ENCODE measurements at places on chromosomes 3 and 15. TPM values are rescaled to one million over a fixed set of nuclear protein-coding genes. Genes with fewer than 3 reads are reported as not detected.

Gene ARGFX
- not detected for polyA plus RNA-seq

Gene CNTN3
- polyA plus RNA-seq: 3.3 TPM

DNA sequence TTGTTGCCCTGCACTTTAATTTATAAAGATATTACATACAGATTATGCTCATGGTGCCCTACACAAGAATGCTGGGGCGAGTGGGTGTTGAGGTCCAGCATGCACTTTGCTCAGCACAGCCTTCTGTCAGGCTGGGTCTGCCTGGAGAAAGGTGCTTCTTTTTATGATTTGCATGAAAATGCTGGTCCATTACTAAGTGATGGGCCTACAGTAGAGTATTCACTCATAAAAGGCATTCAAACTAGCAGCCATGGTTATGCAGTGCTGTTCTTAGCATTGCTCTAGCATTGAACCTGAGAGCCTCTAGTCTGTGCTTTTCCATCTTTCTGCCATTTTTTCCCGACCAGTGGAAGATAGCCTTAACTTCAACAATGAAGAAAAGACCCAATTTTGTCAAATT is 12.3 kb downstream of the LNP1 start:
- no peak for DNase-seq

DNA sequence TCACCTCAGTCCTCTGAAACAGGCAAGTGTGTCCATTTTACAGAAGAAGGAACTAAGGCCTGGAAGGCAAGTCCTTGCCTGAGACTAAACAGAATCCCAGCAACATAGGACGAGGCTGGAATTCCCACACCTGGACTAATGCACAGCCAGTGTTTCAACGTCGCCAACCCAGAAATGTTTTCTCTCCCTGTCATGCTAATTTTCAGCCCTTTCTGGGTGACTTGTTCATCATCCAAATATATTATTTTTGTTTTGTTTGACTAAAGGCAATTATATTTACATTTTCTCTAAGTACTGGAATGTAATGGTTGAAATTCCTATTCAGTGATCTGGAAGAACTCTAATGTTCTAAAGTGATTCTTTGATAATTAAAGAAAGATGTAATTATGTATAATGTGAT is 51.8 kb downstream of the BTD start:
- DNase-seq: no peak

GRCh38 chr15:56640549-56640948 is 92.8 kb downstream of the ZNF280D start:
- no peak for DNase-seq

- no peak for DNase-seq
Observed at GRCh38 chr3:24003466-24003865, 58.4 kb downstream of the NR1D2 start.

DNA sequence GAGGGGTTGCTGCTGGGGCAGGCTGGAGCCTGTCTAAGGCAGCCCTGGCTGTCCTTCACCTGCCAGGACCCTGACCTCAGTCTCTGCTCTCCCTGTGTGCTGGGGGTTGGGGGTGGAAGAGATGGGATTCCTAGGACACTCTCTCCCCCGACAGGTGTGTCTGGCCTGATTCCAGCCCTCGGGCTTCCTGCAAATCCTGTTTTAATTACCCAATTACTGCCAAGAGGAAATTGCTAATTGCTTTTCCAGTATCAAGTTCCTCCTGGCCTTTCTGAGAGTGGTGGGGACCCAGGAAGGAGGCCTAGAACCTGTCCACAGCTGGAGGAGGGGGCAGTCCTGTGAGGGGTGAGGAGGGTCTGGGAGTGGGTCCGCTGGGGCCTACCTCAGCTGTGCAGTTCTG is 15.8 kb downstream of the PLXNA1 start:
- DNase-seq: no peak

- no peak for DNase-seq
Observed at GRCh38 chr15:53880357-53880756, 97.9 kb upstream of the UNC13C start.

- peak; percentile 84 for DNase-seq
Observed at GRCh38 chr3:128408693-128409623, 57.7 kb downstream of the DNAJB8 start.

GRCh38 chr3:186509423-186509822 is 34.8 kb downstream of the CRYGS start:
- DNase-seq: no peak

Measured in SK-N-SH (cell line).